Left kidney (tissue), 8 donors: ENCODE measurements at places on chromosomes 6 and 20. TPM values are rescaled to one million over a fixed set of nuclear protein-coding genes. Genes with fewer than 3 reads are reported as not detected.
A peak's percentile ranks its signal among the peaks of the same experiment; 100 is the strongest.

- no peak for DNase-seq
Measured at GRCh38 chr6:45003387-45003786, 324.7 kb upstream of the RUNX2 start.

DNA sequence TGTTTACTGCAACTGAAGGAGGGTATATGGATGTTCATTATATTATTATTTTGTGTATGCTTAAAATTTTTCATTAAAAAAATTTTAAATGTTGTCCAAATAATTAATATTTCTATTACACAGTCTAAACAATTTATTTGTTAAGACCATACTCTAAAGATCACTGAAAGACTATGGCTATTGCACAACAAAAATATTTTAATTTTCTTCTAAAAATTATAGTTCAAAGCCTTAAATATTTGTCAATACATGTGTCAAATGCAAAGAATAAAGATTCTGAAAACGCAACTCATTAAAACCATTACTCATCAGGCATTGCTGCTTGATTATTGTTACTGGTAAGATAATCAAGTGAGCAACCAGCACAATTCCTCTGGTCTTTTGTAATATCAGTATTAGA lies 2.2 kb downstream of the MMS22L start:
- DNase-seq = no peak

DNA sequence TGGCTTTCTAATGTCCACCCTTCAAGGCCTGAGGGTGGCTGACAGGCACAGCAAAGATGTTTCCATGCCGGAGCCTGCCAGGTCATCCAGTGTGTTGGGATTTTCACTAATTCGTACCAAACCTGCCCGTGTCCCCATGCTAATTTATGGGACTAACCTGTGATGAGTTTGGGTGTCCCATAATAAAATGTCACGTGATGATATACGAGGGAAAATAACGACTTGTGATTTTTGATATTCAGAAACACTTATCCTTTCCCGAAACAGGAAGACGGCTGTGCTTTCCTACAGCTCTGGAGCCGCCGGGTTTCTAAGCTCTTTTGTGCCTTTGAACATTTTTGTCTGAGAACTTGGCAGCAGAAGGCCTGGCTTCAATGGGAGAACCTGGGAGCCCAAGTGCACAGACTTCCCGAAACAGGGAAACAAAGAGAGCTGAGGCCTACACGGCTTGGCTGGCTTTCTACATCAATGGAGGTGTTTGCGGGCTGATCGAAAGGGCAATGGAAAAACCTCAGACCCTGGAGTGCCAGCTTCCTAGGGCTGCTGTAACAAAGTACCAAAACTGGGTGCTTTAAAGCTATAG lies 171.9 kb upstream of the JARID2 start:
- DNase-seq = no peak

DNA sequence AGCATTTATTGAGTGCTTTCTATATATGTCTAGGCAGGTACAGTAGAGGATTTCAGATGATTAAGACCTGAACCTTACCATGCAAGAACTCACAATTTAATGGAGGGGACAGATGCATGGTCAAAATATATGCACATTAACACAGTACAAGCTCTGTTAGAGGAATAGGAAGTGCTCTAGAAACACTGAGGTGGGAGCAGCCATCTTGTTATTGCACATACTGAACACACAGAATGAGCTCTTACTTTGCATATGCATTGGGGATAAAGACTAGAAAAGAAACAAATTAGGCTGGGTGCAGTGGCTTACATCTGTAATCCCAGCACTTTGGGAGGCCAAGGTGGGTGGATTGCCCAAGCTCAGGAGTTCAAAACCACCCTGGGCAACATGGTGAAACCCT lies 438.3 kb downstream of the UTRN start:
- no peak for DNase-seq

DNA sequence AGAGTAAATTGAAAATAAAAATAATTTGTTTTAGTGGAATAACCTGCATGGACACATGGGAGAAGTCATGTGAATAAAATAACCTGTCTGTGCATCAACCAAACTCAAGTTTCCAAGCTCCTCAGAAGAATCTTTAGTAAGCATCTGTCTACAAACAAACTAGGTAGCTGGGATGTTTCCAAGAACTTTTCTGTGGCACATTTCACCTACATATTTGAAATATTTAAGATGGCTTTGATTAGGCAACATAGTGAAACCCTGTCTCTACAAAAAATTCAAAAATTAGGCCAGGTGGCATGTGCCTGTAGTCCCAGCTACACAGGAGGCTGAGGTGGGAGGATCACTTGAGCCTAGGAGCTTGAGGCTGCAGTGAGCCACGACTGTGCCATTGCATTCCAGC lies 168.2 kb downstream of the DST start:
- no peak for DNase-seq

- DNase-seq = no peak
Measured at GRCh38 chr6:337805-338368, 45.6 kb downstream of the DUSP22 start.

DNA sequence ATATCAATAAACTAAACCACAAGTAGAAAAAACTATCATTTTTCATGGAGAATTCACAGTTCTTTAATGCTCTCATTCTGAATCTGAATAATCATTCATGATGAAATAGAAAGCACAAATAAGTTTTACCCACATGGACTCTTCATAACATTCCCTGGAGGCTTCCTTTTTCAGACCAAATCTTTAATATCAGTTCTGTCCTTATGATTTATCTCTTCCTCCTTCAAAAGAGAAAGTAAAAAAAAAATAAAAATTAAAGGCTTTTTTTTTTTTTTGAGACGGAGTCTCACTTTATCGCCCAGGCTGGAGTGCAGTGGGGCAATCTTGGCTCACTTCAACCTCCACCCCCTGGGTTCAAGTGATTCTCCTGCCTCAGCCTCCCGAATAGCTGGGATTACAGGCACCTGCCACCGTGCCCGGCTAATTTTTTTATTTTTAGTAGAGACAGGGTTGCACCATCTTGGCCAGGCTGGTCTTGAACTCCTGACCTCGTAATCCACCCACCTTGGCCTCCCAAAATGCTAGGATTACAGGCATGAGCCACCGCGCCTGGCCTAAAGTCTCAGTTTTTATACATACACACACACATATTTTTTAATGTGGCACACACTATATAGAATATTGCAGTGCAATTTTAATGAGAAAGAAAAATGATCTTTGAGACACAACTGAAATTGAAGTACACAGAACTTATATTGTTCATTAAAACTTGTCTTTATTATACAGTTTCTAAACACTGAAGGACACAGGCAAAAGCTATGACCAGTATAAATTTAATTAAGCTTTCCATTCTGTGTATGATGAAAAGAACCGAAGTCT lies 31.9 kb upstream of the ZNF217 start:
- DNase-seq = no peak

- DNase-seq = peak; percentile 83
Measured at GRCh38 chr20:63394069-63394919, 33.1 kb upstream of the CHRNA4 start.

DNA sequence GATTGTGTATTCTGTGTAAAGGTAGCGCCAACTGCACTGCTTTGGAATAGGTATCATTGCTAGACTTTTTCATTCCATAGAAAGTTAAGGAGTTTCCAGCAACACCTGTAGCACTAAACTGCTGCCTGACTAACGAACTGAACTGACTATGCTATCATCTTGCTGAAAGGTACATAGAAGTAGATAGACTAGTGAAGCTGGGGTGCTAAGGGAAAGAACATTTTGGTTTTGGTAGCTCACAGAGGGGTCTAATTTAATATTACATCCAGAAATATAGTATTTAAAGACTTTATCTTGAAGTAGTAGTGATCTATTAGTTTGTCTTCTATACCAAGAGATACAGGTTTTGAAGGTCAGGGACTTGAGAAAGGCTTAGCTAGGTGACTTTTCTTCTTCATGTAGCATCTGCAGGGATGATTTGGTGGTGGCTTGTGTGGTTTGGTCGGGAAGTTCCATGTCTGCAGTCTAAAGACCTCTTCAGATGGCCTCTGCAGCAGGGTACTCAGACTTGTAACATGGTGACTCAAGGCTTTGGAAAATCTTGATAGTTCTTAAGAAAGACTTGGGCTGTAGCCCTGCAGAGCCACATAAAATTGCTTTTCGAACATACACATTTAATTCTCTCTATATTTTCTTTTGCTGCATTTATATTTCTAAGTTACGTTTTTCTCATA lies 10.2 kb downstream of the SENP6 start:
- no peak for DNase-seq

DNA sequence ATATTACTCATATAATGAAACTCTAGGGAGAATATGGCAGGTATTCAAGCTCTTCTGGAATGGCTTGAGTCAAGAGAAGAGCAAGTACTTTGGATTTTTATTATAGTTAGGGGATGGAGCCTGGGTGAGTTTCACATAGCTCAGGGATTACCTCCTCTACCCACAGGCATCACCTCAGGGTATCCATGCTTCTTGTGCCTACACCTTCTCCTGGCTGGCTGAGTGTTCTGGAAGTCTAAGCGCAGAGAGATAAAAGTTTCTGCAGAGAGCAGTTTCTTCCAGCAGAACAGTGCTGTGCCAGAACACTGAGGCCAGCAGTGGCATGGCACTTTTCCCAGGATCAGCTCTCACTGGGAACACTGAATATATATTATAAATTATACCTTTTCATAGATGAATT lies 199.7 kb upstream of the KCNQ5 start:
- DNase-seq = no peak

- DNase-seq = no peak
Measured at GRCh38 chr20:35187584-35188190, 15.8 kb downstream of the PROCR start.

- no peak for DNase-seq
Measured at GRCh38 chr6:2230659-2231277, 14.6 kb downstream of the GMDS start.

Gene FRK
- polyA plus RNA-seq = 5.8 TPM

Gene SENP6
- 186 TPM for polyA plus RNA-seq

Gene FOXS1
- polyA plus RNA-seq = 3.9 TPM

Gene HLA-DPA1
- polyA plus RNA-seq = 20.2 TPM

Gene PNPLA1
- 2.5 TPM for polyA plus RNA-seq

Gene PBOV1
- polyA plus RNA-seq = 0.13 TPM

Gene TENT5A
- polyA plus RNA-seq = 4.5 TPM

Gene DUSP15
- 16.0 TPM for polyA plus RNA-seq

Gene ARMC2
- polyA plus RNA-seq = 15.7 TPM
